ENCODE measurements at places on chromosomes 16 and 17.

- no peak overlapping the region for H3K4me3 ChIP-seq
- H3K27me3 ChIP-seq: no peaks in the 10 kb centered on the region
- no peak overlapping the region for H3K27ac ChIP-seq
Observed at GRCh38 chr17:41695954-41696757, 7.5 kb downstream of the EIF1 start.

- H3K4me3 ChIP-seq: no peak overlapping the region
- H3K27me3 ChIP-seq: no peaks in the 10 kb centered on the region
- H3K27ac ChIP-seq: no peak overlapping the region
- H3K36me3 ChIP-seq: no peaks in the 10 kb centered on the region
- no peaks in the 10 kb centered on the region for H3K4me1 ChIP-seq
- peak; percentile 26 for DNase-seq
Observed at GRCh38 chr17:77011173-77012011, 129.4 kb upstream of the SEC14L1 start.

DNA sequence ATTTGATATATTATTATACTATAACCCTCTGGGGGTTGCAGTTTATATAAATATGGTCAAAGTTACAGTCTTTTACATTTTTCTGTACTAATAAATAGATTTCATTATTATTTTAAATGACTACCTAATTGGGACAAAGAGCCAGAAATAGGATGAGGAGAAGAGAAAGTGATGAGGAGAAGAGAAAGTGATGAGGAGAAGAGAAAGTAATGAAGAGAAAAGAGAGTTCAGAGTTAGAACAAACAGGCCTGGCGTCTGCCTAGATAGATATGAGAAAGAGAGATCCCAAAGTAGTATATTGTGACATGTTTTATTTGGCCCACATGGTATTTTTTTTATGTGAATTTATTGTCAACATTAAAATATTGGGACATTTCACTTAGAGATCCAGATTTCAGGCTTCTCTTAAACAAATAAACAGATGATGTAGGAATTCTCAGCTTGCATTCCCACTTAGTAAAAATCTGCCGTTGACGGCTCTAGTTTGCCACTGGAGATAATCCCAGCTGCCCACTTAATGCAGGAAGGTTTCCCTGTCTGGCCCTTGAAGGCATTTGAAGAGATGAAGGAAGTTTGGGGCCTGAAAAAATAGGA is 210.7 kb downstream of the STX8 start:
- no peak overlapping the region for H3K27ac ChIP-seq
- H3K4me1 ChIP-seq: peaks cover 3% of the 10 kb centered on the region
- H3K36me3 ChIP-seq: no peaks in the 10 kb centered on the region
- no peaks in the 10 kb centered on the region for H3K27me3 ChIP-seq
- no peak for DNase-seq
- no peak overlapping the region for H3K4me3 ChIP-seq

DNA sequence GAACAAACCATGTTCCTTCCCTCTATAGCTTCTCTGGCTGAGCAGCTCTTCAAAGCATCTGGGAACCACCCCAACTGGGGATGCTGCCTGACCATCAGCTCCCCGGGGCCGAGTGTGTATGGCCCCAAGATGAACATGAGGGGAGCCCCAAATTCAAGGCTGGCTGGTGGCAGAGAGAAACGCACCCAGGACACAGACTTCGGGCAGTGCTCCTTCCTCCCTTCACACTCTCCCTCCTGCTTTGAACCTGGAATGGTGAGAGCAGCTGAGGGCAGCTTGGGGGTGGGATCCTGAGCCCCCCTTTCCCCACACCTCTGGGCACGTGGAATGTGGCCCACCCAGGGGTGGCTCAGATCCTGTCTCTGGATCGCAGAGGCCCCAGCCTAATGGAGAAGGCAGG is 17.2 kb downstream of the TLE7 start:
- H3K4me3 ChIP-seq: no peak overlapping the region
- no peaks in the 10 kb centered on the region for H3K27me3 ChIP-seq
- no peak overlapping the region for H3K27ac ChIP-seq
- no peaks in the 10 kb centered on the region for H3K36me3 ChIP-seq
- no peaks in the 10 kb centered on the region for H3K4me1 ChIP-seq

- no peak overlapping the region for H3K4me3 ChIP-seq
- H3K27ac ChIP-seq: no peak overlapping the region
- H3K4me1 ChIP-seq: no peaks in the 10 kb centered on the region
- DNase-seq: no peak
- H3K36me3 ChIP-seq: no peaks in the 10 kb centered on the region
Observed at GRCh38 chr17:34313164-34313563, 6.1 kb upstream of the CCL8 start.

DNA sequence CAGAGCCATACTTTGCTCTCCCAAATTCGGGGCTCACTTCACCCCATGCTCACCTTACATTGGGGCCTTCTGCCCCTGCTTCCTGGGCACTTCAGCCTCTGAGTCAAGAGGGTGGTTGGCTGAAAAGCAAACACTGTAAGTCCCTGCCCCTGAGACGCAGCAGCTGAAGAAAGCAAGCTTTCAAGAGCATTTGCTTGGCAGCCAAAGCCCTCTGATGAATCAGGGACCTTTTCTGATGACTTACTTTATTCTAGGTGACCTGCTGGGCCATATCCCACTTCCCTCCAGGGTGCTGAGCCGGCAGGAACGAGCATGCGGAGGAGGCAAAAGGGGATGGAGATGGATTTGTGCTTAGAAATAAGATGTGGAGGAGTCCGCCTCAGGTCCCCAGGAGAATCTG is 147.0 kb upstream of the TNRC6C start:
- no peak overlapping the region for H3K4me3 ChIP-seq
- no peaks in the 10 kb centered on the region for H3K27me3 ChIP-seq
- H3K4me1 ChIP-seq: peaks cover 23% of the 10 kb centered on the region
- peak; percentile 55 for DNase-seq

GRCh38 chr16:5027575-5028235 is 6.0 kb downstream of the NAGPA start:
- H3K4me1 ChIP-seq: peaks cover 1% of the 10 kb centered on the region
- DNase-seq: no peak
- H3K27ac ChIP-seq: no peak overlapping the region

GRCh38 chr16:89668790-89669158 is 11.1 kb downstream of the SPATA33 start:
- no peaks in the 10 kb centered on the region for H3K36me3 ChIP-seq
- H3K4me3 ChIP-seq: no peak overlapping the region
- H3K27ac ChIP-seq: peak overlapping the region; percentile 2
- DNase-seq: no peak
- no peaks in the 10 kb centered on the region for H3K27me3 ChIP-seq
- peaks cover 7% of the 10 kb centered on the region for H3K4me1 ChIP-seq

DNA sequence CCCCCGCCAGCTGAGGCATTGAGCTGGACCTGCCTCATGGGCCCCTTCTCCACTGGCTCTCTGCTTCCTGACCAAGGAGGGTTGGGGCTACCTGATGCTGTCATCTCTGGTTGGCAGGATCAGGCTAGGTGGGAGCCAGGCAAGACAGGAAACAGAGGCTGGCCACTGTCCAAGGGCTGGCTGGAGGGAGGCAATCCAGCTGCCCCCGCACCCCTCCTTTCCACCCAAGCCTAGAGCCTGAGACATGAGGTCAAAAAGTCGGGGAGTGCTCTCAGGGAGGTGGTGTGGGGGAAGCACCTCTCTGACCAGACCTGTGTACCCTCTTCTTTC is 14.5 kb downstream of the NGFR start:
- peaks cover 3% of the 10 kb centered on the region for H3K4me1 ChIP-seq
- no peak for DNase-seq
- H3K27ac ChIP-seq: no peak overlapping the region
- no peaks in the 10 kb centered on the region for H3K36me3 ChIP-seq

GRCh38 chr17:82961366-82962162 is 117.8 kb upstream of the METRNL start:
- H3K27me3 ChIP-seq: no peaks in the 10 kb centered on the region
- H3K27ac ChIP-seq: no peak overlapping the region
- H3K4me1 ChIP-seq: peaks cover 12% of the 10 kb centered on the region

DNA sequence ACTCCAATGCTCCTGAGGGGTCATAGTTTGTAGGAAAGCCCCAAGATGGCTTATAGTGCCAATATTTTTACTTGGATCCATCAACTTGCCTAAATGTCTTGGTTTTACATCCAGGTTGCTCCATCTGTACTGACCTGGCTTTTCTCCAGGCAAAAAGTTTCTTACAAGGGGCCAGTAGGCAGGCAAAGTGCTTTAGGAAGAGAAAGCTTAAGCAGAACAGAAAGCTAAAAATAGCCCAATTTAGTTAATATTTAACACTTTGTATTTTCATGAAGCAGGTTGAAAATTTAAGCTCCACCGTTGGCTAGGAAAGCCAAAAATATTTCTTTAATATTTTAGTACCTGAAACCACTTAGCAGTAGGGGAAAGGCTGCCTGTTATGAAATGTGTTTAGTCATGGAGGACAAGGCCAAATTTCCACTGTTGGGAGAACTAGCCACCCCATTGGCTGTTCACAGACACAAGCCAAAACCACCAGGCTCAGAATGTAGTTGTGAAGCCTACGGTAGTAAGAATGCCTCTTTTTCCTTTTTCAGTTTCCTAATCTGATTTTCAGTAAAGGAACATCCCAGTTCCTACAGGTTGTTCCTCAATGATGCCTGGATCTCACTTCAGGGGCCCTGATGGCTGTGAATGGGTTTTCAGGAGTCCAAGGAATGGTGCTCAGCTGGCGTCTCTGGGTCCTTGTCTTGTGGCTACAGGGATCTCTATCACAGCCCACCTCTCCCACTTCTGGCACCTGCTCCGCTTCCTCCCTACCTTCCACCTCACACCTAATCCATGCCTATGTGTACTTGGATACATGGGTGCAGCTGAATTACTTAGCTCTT is 324.8 kb downstream of the PMP22 start:
- H3K27me3 ChIP-seq: no peaks in the 10 kb centered on the region
- DNase-seq: no peak
- H3K36me3 ChIP-seq: no peaks in the 10 kb centered on the region
- H3K4me3 ChIP-seq: no peak overlapping the region

DNA sequence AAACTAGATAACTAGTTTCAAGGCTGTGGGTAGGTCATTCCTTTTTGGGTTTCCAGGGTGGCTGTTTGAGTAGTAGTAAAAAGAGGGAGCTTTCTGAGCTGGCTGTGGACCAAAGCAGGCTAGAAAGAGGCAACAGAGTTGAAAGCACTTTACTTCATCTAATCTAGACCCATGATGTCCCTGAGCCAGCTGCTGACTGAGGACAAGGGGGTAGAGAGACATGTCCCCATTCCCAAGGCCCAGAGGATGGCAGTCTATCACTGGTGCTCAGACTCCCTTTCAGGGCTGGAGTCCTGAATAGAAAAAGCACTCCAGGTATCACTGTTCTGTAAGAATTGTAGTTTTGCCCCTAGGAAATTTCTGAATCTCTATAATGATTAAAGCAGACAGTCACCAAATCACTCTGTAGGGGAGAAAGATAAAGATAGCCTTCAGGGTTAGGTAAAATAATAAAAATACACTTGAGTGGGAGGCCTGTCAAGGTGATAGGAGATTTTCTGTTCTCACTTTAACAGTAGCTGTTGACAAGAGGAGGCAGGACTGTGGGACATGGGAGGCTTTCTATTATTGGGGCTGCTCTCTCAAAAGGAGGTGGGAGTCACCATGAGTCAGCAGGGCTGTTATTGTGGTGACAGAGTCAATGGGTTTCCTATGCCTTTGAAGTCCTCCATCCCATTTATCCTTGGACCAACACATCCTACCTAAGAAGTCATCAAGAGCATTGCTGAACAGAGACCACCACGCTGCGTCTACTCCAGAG is 190.2 kb upstream of the MPHOSPH6 start:
- H3K36me3 ChIP-seq: no peaks in the 10 kb centered on the region
- H3K27me3 ChIP-seq: no peaks in the 10 kb centered on the region
- H3K4me1 ChIP-seq: no peaks in the 10 kb centered on the region
- H3K27ac ChIP-seq: no peak overlapping the region

GRCh38 chr17:72381597-72382397 is 261.0 kb downstream of the SOX9 start:
- H3K4me1 ChIP-seq: peaks cover 8% of the 10 kb centered on the region
- no peaks in the 10 kb centered on the region for H3K36me3 ChIP-seq
- H3K27ac ChIP-seq: no peak overlapping the region
- H3K27me3 ChIP-seq: no peaks in the 10 kb centered on the region
- DNase-seq: no peak

DNA sequence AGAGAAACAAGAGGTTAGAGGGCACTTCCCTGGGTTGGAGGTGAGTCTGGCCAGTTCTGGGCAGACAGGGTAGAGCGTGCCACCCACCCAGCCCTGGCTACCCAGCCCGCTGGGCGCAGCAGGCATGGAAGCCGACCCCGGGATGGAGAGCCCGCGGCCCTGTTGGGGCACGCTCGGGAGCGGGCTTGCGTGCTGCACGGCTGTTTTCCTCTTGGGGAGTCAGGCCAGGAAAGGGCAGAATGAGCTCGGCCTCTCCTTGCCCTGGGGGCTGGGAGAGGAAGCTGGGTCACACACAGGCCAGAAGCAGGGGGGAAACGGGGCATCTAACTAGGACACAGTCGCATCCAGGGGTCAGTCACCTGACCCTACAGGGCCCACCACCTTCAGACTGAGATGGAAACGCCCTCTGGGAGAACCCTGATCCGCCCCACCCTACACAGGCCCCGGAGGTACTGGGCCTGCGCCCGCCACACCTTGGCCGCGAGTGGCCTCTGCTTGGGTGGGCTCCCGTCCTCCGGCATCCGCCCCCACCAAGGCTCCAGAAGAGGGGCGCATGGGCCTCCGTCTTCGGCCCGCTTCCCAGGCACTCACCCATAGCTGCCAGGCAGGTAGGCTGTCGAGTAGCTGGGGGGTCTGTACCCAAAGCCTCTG is 1.2 kb downstream of the SOX15 start:
- peak overlapping the region; percentile 56 for H3K27ac ChIP-seq
- peaks cover 26% of the 10 kb centered on the region for H3K4me1 ChIP-seq
- H3K36me3 ChIP-seq: peaks cover 35% of the 10 kb centered on the region
- no peaks in the 10 kb centered on the region for H3K27me3 ChIP-seq
- DNase-seq: no peak

DNA sequence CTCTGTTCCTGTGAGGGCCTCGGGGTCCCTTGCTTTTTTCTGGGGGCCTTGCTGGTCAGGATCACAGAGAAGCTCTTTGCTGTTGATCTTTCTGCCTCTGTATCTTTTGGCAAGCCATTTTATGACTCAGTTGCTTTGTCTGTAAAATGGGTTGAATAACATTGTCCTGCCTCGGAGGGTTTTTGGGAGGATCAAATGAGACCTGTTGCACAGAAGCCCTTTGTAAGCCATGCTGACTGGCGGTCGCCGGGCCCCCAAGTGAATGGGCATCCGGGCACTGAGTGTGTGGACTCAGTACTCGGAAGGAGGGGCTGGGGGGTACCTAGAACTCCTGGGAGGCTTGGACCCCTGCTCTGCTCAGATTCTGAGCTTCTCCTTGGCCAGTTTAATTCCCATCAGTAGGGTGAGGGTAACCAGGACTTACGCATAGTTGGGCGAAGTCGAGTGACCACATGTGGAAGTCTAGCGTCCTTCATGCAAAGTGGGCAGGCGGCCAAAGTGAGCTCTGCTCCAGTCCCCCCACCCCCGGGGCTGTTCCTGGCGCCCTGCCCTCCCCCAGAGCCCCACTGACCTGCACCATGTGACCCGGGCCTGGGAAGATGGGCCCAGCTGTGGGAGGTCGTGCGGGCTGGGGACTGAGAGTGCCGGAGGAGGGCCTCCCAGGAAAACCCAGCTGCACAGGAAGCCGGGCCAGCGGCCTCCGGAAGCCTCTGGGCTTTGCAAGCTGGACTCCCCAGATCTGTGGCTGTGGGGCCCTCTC is 284.0 kb downstream of the SEC14L1 start:
- peak overlapping the region; percentile 85 for H3K27ac ChIP-seq
- H3K4me3 ChIP-seq: no peak overlapping the region
- H3K36me3 ChIP-seq: no peaks in the 10 kb centered on the region
- H3K4me1 ChIP-seq: peaks cover 66% of the 10 kb centered on the region

GRCh38 chr16:8742068-8742467 is 55.4 kb downstream of the TMEM186 start:
- H3K4me3 ChIP-seq: no peak overlapping the region
- DNase-seq: no peak

Data from thyroid gland (tissue), 4 donors.